T-helper 1 cell (primary cell): ENCODE measurements at places on chromosomes 11 and 22.

GRCh38 chr22:43148581-43148980 is 2.8 kb upstream of the TSPO start:
- no peak for DNase-seq

DNA sequence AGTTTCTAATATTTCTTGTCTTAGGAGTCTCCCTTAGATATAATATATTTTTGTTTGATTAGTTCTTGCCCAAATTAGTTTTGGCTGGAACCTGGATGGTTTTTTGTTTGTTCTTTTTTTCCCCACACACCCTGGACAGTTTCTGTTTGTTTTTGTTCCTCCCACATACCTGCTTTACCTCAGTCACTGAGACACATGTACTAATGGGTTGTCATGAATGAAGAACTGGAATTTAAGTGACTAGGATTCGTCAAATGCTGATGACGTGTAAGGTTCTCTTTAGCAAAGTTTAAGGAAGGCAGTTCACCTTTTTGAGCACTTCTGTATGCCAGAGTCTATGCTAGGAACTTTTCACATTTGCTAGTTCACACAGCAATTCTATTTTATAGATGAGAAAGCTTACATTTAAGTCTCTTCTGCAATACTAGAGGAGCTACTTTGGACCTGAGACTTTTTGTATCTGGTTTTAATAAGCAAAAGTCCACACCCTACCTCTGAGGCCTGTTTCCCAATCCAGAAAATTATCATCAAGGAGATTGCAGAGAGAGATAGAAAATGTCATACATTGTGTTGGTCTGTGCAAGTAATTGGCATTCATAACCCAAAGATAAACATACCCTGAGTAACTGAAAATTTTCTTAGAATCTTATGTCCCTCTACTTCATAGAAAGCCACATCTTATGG is 86.7 kb upstream of the RAB1B start:
- DNase-seq, result no peak

DNA sequence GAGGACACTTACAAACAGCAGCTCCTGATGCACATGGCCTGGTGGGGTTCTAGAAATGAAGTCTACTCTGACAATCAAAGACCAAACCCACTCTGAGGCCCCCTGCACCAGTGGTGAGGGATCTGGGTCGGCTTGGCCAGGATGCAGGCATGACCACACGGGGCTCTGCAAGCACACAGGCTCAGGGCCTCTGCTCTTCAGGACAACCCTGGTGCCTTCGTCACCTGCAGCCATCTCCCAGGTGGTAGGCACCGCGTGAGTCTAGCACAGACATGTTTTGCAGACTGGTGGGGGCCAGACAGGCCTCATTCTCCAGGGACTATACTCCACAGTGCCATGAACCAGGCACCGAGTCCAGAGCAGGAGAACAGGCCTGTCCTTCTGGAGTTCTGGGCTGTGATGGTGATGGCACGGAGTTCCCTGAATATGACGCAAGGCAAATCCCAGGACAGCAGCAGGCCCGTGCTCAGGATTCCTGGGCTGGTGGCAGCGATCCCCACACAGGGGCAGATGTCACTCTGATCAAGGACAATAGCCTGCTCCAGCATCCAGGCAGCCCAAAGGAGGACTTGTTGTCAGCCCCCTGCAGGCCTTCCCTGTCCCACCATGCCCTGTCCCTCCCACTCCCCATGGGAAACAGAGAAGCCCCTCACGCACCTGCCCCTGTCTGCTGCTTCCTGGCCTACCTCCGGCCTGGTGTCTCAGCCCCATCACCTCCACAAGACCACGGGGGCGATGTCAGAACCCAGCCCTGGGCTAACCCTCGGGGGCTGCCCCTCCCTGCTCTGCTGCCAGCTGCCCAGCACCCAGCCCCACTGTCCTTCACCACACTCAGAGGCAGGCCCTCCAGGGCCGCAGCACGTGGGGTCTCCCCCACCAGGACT is 36.1 kb downstream of the GNB1L start:
- no peak for DNase-seq

DNA sequence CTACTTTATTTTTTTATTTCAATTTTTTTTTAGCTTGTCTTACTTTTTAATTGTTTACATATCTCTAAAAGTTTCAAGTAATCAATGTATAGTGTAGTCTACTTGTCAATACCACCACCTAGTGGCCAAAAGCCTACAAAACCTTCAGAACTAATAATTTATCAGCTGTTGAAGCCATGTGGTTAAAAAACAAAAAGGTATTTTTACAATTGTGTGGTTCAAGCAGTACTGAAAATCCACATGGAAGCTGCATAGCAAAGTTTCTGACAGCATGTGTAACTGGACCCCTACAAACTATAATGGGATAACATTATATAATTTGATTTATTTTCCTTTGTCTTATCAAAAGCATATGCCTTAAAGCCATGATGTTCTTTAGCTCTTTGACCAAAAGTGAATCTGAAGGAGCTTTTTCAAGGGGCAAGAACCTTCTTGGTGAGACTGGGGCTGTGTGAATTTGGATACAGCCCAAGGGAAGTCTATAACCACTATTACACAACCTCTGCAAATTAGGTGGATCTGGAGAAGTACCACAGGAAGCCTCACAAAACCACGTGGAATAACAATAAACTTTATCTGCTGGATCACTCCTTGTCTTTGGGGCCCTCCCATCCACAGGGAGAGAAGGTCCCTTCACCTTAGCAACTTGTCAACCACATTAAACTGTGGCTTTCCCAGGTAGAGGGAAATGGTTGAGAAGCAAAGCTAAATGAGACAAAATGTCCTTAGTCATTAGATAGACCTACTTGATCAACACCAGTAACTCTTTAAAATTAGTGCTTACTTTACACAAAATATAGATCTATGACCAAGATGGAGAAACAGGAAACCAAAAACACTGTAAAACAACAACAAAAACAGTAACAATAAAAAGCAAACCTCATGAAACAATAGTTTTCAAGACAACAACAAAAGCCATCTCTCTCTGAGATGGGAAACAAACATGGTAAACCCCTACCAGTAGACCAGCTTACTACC is 9.9 kb downstream of the NARS2 start:
- peak; percentile 15 for DNase-seq

GRCh38 chr11:64960719-64961118 is 11.2 kb downstream of the MAJIN start:
- DNase-seq, result no peak

- DNase-seq, result no peak
Observed at GRCh38 chr11:109864834-109865547, 228.2 kb upstream of the ZC3H12C start.

DNA sequence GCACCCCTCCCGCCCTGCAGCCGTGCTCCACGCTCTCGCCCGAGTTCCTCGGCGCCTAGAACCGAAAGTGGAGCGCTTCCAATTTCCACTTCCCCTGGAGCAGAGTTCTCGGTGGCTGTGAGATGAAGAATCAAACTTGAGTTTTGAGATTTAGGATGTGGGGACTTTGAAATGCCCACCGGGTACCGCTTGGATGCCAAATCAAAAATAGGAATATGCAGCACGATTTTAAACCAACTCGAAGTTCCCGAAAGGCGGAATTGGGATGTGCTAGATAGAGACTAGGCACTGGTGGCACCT is 569 bp downstream of the POLA2 start:
- no peak for DNase-seq

GRCh38 chr11:114036147-114036811 is 23.2 kb upstream of the ZBTB16 start:
- DNase-seq, result peak; percentile 19

GRCh38 chr11:32479291-32479690 is 44.0 kb upstream of the WT1 start:
- DNase-seq, result no peak

DNA sequence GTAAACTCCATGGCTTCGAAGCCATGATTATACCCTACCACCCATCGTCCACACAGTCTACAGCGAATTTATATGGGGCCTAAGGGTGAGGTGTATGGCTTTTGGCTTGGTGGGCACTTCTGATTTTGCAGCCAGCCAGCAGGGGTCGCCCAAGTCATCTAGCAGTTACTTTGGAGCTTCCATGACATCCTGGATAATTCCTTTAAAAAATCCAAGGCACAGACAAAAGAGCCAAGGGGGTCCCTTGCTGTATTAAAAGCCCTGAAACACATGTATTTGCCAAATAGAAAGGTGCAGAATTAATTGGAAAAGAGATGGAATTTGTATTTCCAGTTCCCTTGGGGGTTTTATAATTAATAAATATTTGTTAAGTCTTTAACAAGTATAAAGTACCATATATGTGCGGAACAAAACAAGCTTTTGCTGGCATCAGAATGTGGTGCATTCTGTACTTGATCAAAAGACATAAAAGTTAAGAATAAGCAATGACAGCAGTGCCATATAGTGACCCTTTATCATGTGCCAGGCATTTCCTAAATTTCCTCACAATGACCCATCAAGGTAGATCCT is 132.8 kb upstream of the PITPNB start:
- no peak for DNase-seq

DNA sequence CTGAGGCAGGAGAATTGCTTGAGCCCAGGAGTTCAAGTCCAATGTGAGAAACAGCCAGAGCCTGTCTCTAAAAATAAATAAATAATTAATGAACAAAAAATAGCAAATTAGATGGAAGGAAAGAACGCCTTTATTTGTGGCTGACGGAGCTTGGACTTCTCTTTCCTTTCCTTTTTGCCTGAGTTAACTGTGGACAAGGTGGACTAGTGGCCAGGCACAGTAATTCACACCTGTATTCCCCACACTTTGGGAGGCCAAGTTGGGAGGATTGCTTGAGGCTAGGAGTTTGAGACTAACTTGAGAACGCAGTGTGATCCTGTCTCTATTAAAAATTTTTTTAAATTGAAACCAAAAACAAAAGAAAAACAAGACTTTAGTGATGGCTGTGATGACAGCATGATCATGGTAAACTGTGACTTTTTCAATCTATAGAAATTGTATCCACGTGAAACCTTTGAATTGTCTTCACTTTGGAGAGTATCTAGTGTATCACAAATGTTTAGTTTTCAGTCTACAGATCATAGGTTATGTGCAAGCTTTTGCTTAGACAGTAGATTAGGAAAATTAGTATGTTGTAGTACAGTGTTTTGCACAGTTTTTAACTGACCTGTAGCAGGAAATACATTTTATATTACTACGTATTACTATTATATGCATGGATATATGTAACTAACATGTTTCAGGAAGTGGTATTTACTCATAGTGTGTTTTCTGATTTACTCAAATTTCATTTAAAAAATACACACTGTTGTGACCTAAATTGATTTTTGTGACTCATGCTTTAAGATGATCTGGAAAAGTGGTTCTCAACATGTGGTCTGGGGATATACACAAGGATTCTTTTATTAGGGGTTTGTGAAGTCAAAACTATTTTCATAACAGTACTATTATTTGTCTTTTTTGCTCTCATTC is 42.1 kb downstream of the KDM2A start:
- no peak for DNase-seq

GRCh38 chr11:70569618-70569890 is 171.2 kb downstream of the CTTN start:
- no peak for DNase-seq

DNA sequence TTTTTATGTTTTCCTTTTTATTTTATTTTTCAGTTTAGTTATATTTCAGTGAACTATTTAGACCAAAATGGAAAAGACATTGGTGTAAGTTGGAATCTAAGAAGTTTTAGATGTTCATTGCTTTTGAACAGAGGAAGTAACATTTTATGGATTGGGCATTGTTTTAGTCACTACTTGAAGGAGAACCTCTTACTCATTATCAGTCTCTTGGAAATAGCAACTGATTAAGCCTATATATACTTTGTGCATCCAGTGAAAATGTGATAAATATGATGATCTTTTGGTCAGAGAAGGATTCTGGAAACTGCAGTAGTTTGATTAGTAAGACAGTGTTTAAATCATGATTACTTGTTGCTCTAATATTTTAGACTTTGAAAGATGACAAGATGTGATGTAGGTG is 14.4 kb downstream of the ARHGEF12 start:
- no peak for DNase-seq

GRCh38 chr11:42179216-42179615 is 719.8 kb upstream of the LRRC4C start:
- no peak for DNase-seq

- DNase-seq, result no peak
Observed at GRCh38 chr22:41369837-41370236, 11.9 kb upstream of the TEF start.

DNA sequence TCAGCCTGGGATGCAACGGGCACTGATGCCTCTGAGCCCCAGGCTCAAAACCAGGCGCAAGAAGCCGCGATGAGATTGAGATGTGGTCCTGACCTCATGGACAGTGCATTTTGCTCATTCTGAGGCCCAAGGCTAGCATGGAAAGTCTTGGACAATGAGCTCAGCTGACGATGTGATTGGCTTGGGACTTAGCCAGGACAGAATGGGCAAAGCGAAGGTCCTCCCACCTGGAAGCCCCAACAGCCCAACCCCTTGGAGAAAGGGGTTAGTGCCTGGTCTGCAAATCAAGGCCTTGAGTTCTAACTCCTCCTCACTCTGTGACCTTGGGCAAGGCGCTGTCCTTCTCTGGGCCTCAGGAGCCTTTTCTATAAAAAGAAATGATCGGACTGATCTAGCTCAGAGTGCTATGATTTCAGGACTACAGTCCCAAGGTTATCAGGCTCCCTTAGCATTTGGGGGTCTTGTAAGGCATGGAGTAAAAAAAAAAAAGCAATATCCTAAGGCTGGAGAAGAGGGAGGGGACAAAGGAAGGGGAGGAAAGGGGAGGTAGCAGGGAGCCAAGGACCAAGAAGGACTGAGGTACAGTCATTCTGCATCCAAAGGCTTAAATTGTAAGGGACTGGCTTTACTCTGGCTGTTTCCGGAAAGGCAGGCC is 2.7 kb downstream of the SLC43A3 start:
- no peak for DNase-seq

- DNase-seq, result no peak
Observed at GRCh38 chr11:95086151-95086550, 3.5 kb upstream of the ENDOD1 start.

DNA sequence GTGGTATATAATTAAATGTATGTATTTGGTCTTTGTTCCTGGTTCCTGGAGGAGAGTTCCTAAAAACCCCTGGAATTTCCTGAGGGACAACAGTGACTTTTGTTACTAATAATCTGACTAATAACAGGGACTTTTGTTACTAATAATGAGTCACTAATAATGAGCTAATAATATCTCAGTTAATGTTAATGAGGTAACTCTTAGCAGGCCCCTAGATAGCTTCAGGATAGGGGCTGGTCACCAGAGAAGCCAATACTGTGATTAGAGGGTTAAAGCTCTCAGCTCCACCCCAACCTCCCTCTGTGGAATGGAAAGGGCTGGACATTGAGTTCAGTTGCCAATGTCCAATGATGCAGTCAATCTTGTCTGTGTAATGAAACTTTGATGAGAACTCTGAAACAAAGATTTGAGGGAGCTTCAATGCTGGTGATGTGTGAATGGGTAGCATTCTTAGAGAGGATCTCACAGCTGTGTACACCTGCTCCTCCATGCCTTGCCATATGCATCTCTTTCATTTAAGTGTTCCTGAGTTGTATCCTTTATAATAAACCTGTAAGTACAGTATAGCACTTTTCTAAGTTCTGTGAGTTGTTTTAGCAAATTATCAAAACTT is 1431.4 kb upstream of the TENM4 start:
- no peak for DNase-seq

GRCh38 chr11:36622431-36623136 is 24.5 kb upstream of the RAG2 start:
- DNase-seq, result no peak
